OCI-M1 (cell line): ENCODE measurements at places on chromosomes 4 and X.
A peak's percentile ranks its signal among the peaks of the same experiment; 100 is the strongest.

- no peak for DNase-seq
These were observed 101.6 kb downstream of the HUWE1 start for GRCh38 chrX:53584891-53585290.

- DNase-seq: peak; percentile 90
These were observed 85.5 kb upstream of the TET2 start for GRCh38 chr4:105061136-105061696.

- no peak for DNase-seq
These were observed 2.4 kb upstream of the CFAP299 start for GRCh38 chr4:80333121-80333520.

- DNase-seq: peak; percentile 13
These were observed 12.3 kb downstream of the UGDH start for GRCh38 chr4:39514888-39515401.

GRCh38 chr4:178463747-178464146, 1021.5 kb upstream of the AGA start:
- DNase-seq: no peak

DNA sequence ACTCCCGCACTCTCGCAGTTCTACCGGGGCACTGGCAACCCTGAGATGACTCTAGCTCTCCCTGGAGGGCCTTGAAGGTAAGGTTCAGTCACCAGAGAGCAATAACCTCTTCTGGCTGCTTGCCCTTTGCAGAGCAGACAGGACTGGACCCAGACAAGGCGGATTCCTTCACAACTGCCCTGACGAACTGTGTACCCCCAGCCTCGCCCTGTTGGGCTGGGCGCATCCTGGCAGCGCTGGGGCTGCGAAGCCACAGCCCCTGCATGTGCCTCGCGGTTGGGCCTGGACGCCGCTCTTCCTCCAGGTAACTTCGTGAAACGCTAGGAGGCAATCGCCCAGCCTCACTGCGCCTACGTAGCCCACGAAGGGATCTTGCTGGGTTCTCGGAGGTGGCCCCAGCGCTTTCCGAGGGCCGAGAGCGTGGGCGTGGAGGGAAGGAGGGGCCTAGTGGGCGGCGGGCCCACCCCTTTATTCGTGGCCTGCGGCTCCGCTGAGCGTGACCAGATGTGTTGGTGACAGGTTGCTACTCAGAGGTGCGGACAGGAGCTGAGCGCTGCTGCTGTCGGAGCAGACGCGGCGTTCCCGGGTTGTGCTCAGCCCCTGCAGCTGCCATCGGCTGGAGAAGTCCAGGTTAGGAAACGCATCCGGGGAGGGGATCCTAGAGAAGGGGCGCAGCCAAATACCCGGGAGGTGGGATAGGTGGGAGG, 1.9 kb upstream of the MAMLD1 start:
- peak; percentile 8 for DNase-seq

DNA sequence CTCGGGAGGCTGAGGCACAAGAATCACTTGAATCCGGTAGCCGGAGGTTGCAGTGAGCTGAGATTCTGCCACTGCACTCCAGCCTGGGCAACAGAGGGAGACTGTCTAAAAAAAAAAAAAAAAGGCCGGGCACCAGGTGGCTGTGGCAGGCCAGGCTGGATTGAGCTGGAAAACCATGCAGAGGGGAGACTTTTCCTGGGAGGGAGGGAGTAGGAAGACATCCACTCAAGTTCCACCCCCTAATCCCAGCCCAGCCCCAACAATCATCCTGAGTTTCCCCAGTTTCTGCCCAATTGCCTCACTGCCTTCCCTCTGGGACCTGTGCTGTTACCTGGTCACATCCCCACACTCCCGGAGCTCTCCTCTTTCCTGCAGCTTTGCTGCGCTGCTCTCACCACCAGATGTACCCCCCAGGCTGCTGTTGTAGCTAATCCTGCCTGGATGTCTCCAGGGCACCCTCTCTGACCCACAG, 9.0 kb upstream of the TSPYL2 start:
- DNase-seq: no peak

- no peak for DNase-seq
These were observed 11.0 kb upstream of the ADGRG2 start for GRCh38 chrX:19133231-19133630.

GRCh38 chr4:118765399-118765798, 70.5 kb downstream of the SEC24D start:
- peak; percentile 28 for DNase-seq

- DNase-seq: no peak
These were observed 66.8 kb upstream of the NKX1-1 start for GRCh38 chr4:1472911-1473518.

DNA sequence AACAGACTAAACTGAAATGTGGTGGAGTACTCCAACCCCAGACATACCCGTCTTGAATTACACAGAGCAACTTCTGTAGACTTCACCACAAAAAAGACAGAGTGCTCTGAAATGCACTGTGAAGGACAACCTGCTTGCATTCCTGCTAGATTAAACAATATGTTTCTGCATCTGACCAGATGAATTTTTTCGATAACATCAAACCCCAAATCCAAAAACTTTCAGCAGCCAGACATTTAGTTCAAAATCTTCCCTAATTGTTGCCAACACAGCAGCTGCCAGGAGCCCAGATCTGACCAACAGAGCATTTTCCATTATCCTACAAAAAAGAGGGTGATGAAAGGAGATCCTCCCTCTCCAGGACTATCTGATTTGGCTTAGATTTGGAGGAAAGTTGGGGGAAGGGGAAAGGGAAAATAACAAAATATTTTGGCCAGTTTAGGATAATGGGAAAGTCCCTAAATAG, 356.5 kb downstream of the PDGFC start:
- DNase-seq: no peak

DNA sequence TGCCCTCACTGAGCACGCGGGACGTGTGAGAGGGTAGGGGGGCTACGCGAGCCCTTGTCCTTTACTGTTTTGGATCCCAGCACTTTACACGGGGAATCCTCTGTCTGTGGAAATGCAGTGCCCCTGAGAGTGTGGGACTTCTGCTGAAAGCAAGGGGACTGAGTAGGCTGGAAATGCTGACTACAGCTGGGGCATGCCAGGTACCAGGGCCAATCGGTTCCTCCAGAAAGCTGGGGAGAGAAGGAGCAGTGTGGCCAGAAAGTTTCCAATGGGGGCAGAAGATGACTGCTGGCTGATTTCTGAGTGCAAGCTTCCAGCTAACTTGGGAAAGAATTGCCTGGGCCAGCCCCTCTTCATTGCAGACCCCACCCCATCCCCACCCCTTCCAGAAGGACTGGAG, 1.5 kb downstream of the NHSL2 start:
- no peak for DNase-seq

DNA sequence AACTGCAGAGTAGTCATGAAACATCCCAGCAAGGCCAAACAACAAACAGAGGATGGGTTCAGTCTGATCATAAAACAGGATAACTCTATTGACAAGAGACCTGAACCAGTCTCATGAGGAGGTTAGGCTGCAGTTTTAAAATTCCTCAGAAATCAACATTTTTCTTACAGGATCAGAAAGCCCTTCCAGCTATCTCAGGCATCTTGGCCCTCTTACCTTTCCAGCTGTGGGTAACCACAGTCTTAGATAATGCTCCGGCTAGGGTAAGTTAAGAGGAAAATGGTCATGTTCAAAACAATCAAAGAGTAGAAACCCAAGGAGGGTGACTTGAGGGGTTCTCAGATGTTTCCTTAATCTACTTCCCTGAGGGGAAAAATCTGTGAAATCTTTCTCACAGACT, 5.1 kb downstream of the CTSO start:
- DNase-seq: no peak

DNA sequence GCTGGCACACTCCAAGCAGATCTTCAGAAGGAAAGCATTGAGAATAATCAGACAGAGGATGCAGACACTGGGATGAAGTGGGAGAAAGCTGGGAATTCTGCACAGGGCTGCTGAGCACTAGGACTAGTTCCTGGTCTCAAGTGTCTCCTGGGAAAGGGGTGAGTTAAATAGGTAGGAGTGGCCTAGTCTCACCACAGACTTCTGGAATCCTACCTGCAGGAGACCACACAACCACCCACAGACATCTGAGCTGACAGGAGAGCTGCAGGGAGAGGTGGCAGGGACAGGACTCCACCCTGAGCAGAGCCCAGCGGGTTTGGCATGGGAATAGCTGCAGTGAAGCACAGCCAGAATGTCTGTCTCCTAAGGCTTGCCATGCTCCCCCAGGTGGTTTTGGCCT, 95.1 kb upstream of the GALNTL6 start:
- no peak for DNase-seq

- peak; percentile 60 for DNase-seq
These were observed 714.9 kb upstream of the ADGRL3 start for GRCh38 chr4:60485276-60485675.

DNA sequence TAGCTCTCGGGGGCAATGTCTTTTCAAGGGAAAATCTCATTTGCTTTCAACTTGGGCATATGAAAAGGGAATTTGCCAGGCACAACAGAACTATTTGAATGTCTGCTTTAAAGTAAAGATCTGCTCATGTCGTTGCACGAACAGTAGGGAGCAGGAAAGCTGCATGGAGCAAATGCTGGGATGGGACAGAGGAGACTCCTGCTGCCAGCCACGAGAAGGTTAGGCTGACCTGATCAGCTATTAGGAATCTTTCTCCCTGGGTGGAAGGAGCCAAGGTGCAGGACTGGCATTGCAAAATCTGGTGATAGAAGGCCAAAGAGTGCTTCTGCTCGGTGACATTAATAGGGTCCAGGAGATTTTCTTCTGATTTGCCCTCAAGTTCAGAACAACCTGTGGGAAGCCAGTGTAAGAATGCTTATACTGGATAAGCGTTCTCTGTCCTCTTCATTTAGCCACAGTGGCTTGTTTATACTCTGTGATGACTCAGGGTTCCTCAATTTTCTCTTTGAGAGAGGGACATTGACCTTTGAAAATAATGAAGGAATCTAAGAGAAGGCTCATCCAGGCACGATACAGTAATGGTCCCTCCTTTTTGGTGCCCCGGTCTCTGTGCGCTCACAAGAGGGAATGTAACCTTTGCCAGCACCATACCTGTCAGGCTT, 22.9 kb downstream of the FHL1 start:
- DNase-seq: no peak

DNA sequence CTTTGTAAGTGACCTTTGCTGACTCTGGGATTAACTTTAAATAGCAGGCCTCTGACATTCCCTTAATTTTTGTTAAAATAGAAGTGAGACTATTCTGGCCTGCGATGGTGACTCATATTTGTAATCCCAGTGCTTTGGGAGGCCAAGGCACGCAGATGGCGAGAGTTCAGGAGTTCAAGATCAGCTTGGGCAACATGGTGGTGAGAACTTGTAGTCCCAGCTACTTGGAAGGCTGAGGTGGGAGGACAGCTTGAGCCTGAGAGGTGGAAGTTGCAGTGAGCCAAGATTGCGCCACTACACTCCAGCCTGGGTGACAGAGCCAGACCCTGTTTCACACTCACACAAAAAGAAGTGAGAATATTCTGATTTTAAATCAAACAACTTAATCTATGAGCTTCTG, 27.3 kb downstream of the ZNF330 start:
- peak; percentile 22 for DNase-seq

DNA sequence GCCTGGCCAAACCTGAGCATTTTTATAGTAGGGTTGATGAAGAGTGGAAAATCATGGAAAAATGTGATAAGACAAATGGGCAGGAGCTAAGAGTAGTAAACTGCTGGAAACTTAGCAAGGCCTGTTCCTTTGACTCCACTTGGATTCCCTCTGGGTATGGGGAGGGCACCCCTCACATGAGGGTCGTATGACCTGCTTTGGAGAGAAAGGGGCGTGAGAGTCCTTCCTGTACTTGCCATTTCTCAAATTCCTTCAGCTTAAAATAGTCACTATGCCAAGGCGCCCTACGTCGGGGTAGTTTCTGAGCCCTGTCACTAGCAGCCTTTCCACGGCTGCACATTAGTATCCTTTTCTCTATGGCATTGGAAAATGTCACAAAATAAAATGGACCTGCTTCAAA, 49.1 kb downstream of the GPRIN3 start:
- DNase-seq: no peak

DNA sequence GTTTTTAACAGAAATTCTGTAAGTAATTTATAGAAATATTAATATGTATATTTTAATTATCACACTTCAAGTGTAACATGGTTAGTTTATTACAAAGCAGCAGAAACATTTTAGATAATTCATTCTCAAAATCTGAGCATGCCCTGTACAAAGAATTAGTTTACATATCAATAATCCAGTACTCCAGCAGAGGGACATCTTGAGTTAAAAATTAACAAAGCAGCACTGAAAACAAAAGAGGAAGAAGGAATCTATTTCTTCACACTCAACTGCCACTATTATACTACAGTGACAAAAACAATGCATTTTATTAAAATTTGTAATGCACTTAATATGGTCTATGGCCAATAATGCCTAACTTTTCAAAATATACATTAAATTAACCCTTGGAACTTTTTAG, 179.1 kb upstream of the KLHL4 start:
- peak; percentile 69 for DNase-seq

GRCh38 chr4:17613761-17614415, 553 bp upstream of the MED28 start:
- peak; percentile 56 for DNase-seq

DNA sequence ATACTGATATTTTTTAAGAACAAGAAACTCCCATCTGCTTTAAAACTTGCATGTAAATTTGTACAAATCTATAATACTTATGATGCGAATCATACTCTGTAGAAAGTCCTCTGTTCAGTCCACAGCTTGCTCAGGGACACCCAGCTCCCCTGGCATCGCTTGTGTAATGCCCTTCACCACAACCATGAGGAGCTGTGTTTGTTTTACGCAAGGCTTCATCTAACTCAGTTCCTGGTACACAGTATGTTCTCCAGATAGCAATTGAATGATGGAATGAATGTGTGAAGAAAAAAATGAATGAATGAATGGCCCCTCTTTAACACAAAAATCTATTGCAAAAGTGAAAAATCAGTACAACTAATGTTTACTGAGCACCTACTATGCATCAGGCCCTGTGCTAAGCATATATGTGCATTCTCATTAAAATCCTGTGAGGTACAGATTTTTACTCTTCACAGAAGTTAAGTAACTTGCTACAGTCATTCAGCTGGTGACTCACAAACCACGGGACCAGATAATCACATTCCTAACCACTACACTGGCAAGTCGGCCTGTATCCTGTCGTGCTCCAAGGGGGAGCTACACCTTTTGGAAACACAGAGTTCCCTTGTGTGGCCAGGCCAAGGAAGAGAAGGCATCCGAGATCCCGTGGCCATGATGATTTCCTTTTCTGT, 58.7 kb upstream of the KDR start:
- peak; percentile 34 for DNase-seq
